CD14-positive monocyte (primary cell): ENCODE measurements at places on chromosomes 4 and X.

GRCh38 chr4:176894498-176894897, 101.8 kb upstream of the VEGFC start:
- DNase-seq = no peak

GRCh38 chr4:67785528-67785927, 31.3 kb upstream of the GNRHR start:
- DNase-seq = no peak

- DNase-seq = no peak
These were observed 35.4 kb upstream of the PPA2 start for GRCh38 chr4:105509291-105509690.

DNA sequence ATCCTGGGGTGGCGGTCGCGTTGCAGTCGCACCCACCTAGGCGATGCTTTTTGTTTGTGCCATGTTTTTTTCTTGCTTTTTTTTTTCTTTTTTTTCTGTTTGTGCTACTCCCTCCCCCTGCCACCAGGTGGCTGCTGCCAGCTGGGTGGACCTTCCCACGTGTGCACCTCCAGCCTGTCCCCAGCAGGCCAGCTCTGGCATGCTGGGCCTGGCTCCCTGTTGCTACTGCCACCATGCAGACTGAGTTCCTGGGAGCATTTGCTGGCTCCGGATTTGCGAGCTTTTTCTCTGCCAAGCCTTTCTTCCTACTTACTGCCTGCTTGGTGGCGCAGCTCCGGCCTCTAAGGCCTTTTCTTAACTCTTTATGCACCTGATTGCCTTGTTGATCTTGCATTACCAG, 161.2 kb upstream of the WDFY3 start:
- no peak for DNase-seq

GRCh38 chrX:106718709-106719108, 7.8 kb upstream of the RNF128 start:
- no peak for DNase-seq

DNA sequence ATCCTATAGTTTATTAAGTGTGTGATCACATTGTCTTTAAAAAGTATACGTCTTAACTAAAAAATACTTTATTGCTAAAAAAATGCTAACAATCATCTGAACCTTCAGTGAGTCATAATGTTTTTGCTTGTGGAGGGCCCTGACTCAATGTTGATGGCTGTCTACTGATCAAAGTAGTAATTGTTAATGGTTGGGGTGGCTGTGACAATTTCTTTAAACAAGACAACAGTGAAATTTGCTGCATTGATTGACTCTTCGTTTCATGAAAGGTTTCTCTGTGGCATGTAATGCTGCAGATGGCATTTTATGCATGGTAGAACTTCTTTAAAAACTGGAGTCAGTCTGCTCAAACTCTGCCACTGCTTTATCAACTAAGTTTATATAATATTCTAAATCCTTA, 101.4 kb upstream of the IL15 start:
- no peak for DNase-seq

GRCh38 chr4:2272026-2272827, 10.3 kb upstream of the MXD4 start:
- no peak for DNase-seq

GRCh38 chrX:28609003-28609402, 21.8 kb downstream of the IL1RAPL1 start:
- DNase-seq = no peak

DNA sequence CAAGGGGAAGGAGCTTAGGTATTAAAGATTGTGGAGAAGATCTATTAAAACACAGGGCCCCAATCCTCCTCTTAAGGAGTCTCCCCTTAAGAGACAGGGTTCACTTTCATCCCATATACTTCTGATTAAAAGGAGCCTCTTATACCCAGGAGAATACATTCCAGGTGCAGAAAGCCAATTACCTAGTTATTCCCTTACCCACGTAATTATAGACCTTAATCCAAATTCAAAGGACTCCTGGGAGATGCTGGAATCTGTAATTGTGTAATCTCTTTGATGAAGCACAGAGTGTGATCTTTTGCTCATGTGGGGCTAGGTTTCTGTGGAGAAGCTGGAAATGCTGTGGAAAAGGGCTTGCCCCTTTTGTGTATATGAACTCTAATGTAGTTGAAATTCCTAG, 1.4 kb upstream of the SEC24B start:
- DNase-seq = no peak

DNA sequence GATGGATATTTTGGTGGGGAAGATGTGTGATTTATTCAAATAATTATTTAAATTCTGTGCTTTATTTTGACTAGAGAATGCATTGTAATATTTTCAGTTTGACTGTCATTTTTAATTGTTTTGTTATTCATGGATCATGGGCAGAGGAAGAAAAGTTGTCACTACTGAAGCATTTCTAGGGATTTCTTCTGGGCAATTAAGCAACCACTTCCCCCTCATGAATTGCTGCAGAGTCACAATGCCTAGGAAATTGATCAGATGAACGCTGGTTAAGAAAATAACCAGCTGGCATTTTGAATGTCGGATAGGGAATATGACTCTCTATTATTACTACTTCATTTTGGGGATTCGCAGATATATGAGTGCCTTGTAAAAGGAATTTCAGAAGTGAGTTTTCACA, 283.3 kb downstream of the IL15 start:
- no peak for DNase-seq

DNA sequence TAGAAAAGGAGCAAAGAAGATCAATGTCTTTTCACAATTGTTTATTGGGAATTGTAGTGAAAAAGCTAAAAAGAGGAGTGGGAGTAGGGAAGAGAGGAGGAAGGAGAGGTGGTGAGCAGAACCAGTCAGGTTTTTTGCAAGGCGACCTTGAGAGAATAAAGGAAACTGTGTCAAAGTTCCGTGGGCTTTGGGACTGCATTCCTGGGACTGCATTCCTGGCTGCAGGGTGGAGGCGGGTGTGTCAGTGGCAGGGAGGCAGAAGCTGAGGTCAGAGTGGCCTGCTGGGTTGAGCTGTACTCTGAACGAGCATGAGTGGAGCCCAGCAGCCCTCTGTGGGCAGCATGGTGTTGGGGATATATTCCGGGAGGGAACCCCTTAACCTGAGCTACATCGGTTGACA, 66.8 kb upstream of the UCP1 start:
- no peak for DNase-seq

- no peak for DNase-seq
These were observed 242.2 kb downstream of the DKK2 start for GRCh38 chr4:106793933-106794332.

DNA sequence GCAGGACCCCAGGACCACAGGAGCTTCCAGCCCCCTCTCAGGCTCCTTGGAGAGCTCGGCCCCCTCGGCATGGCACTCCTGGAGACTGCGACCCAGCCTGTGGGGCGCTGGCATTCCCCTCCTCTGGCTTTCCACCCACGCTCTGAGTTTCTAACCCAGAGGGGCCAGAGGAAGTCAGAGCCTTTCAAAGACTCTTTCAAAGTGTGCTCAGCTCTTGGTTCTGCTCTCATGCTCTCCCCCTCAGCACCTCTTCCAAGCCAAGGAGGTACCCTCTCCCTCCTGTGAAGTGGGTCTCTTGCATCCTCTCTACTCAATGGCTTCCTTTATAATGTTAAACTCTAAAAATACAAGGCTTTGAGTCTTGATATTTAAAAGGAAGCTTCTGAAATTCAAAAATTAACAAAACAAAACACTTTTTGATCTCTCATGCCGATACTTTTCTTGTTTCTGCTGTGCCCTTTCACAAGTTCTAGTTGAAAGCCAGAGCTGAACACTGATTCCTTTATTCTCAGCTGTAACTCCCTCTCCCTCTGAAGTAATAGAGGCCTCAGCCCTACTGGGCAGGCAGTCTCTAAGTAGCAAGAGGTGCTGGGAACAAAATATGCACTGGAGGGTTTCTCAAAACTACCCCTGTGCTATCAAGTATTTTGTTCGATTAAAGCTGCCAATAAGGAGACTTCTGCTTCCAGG, 82.8 kb downstream of the NAT8L start:
- DNase-seq = no peak

DNA sequence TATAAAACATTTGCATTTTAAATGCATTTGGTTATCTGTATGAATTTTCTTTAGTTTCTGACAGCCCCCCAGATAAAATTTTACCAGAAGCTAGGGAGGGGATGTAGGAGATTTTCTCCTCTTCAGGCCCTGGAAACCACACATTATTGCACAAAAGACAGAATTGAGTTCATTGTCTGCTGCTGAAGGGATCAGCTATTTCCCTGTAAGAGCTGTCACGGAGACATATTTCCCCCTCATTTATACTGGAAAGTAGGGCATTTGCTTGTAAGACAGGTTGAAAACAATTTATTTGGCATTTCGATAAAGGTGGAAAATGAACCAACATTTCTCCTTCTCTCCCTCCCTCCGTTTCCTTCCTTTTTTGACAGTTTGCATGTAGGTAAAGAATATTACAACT, 241.3 kb upstream of the LCORL start:
- no peak for DNase-seq

- no peak for DNase-seq
These were observed 138.4 kb upstream of the GALNTL6 start for GRCh38 chr4:171674781-171675180.

GRCh38 chrX:123854329-123854728, 5.5 kb upstream of the XIAP start:
- DNase-seq = no peak

GRCh38 chr4:165612936-165613335, 234.1 kb downstream of the CPE start:
- DNase-seq = no peak

GRCh38 chr4:15729910-15730533, 27.2 kb downstream of the BST1 start:
- peak; percentile 68 for DNase-seq
